ENCODE measurements at places on chromosomes 3 and 15.

- no peak for DNase-seq
These were observed 2.0 kb downstream of the TRIM59 start for GRCh38 chr3:160447544-160447943.

- no peak for DNase-seq
These were observed 24.7 kb upstream of the OR5K4 start for GRCh38 chr3:98328933-98329332.

GRCh38 chr15:97683831-97684230 is 276.7 kb upstream of the ARRDC4 start:
- DNase-seq: no peak

GRCh38 chr3:71614869-71615268 is 31.3 kb upstream of the FOXP1 start:
- DNase-seq: no peak

GRCh38 chr3:157263027-157263426 is 103.1 kb upstream of the CCNL1 start:
- DNase-seq: no peak

- DNase-seq: no peak
These were observed 10.5 kb downstream of the ABI3BP start for GRCh38 chr3:100982710-100983109.

DNA sequence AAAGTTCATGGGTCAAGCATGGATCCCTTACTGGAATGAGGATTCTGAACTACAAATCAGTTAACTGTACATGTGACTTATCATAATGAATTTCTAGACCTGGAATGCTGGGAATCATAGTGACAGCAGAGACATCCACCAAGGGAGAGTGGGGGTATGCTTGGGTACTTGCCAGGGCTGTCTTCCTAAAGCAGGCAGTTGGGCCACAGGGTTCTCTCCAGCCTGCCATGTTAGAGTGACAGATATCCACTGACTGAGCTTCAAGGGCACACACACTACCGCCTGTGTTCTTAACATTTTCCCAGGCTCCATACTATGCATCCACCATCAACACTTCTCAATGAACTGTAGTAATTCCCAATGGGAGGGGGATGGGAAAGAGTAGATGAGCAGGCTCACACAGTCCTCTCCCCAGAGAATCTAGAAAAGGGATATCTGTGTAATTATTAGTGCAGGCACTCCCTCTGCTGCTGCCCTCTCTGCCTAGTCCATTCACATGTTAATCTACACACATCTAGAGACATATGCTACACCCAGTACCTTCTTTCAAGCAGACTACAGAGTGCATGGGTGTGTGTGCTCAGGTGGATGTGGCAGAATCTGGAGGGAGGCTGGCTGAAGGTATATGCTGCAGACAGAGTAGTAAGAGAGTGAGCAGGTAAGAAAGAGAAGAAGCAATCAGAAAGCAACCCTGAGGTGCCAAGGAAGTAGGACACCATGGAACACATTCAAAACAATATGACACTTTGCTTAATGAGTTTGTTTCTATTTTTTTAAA is 3.7 kb downstream of the FSTL1 start:
- no peak for DNase-seq

- DNase-seq: no peak
These were observed 449.5 kb downstream of the SHQ1 start for GRCh38 chr3:72398781-72399180.

- no peak for DNase-seq
These were observed 100.6 kb upstream of the ATP11B start for GRCh38 chr3:182692695-182693094.

GRCh38 chr3:77052733-77053670 is 13.1 kb downstream of the ROBO2 start:
- DNase-seq: no peak

GRCh38 chr3:15809313-15809712 is 11.5 kb upstream of the ANKRD28 start:
- DNase-seq: no peak

GRCh38 chr3:72311425-72311824 is 526.5 kb upstream of the PROK2 start:
- DNase-seq: no peak

- DNase-seq: no peak
These were observed 50.1 kb downstream of the MAGI1 start for GRCh38 chr3:65988411-65989180.

- no peak for DNase-seq
These were observed 19.4 kb upstream of the SERPINI2 start for GRCh38 chr3:167493244-167493643.

DNA sequence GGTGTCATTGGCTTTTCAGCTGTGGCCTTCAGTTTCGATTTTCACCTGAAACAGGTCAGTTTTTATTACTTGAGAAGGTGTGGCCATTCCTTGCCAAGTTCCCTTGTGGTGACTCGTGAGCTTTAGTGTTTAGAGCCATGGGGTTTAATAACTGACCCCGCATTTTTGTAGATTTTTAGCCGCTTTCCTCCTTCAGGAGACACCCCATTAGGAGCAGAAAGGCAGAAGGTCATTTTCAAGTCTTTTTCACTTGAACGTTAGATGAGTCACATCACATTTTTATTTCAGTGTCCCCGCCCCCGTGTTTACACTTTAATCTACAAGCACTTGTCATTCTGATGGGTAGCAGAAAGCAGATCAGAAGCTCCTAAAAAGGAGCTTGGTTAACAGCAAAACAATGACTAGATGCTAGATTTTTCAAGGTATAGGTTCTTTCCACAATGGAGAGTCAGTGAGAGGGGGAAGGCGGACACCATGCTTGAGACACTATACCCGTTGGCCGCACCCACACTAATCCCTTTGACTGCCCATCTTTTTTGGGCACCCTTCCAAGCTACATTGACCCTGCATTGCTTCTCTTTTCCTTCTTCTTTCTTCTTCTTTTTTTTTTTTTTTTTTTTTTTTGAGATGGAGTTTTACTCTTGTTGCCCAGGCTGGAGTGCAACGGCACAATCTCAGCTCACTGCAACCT is 132.7 kb downstream of the GHSR start:
- DNase-seq: no peak

DNA sequence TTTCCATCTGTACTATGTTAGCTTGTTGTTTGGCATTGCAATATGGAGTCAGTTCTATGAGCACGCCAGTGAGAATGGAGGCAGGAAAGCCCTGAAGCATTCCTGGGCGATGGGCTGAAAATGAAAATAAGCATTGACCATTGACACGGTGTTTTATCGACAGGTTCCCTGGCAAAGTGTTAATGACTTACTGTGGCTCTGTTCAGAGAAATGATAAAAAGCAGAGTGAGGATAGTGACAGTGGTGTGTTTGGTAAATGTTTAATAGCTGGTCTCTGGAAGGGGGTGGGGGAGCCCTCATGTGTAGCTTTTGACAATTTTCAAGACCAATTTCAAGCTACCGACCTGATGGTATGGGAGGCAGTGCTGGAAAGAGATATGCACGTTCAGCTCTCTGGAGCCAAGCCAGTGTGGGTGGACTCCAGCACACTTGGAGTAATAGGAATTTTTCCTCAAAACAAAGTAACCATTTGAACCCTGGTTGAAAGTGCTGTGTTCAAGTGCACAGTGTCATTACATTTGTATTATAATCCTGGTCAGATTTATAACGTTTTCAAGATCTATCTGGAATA is 341.7 kb upstream of the ROBO2 start:
- no peak for DNase-seq

DNA sequence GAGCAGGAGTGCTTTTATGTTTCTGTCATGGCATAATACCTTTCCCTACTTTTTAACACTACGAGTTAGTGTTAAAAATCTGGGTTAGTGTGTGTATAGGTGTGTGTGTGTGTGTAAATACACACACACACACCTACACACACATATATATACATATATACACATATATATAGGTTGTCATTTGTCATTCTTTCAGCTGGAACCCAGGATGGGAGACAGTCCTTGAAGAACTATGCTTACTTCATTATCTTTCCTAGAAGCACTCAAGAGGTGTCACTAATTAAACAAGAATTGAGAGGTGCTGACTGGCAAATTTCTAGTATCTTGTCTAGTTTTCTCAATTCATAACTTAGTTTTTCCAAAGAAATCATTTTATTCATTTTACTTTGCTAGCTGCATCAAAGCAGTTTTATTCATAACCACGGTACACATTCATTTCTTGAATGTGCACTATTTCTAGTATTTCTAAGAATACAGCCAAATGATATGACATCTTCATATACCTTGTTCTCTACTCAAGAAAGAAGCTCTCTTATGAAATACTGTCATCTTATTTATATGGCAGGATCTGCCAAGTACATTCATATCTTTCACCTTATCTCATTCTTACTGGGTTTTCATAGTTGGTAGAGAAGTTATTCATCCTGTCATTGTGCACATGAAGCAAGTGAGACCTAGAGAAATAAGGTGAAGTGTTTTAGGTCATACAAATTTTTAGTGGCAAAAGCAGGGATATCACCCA is 46.6 kb downstream of the ISL2 start:
- no peak for DNase-seq

- DNase-seq: no peak
These were observed 276.7 kb upstream of the SGO1 start for GRCh38 chr3:20462723-20463122.

DNA sequence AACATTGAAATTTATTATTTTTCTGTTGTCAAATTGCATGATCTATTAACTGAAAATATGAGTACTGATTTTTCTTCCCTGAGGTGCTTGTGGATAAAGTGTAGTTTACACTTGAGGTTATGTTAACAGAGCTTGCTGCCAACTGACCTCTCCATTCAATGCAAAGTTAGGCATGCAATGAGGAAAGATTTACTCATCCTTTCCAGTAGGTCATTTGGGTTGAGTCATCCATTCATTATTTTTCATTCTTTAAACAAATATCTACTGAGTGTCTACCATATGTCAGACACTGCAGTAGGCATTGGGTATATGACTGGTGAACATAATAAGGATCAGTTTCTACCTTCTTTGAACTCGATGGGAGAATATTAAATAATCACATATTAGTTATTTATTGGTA is 604.1 kb downstream of the EDEM1 start:
- no peak for DNase-seq

DNA sequence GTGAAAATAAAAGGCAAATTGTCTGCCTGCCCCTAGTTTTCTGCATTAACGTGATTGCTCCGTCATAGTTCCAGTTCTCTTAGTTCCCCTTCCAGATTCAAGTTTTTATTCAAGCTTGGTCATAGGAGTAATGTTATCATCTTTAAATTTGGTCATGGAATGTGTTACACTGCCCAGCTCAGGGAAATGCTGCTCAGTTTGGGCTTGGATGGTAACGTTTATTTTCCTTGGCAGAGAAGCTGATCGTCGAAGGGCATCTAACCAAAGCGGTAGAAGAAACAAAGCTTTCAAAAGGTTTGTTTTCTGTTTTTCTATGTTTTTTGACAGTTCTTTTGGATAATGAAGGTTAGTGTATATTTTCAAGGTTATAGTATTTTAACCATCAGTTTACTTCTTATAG is 118.4 kb upstream of the FLNB start:
- no peak for DNase-seq

GRCh38 chr3:59809016-59809415 is 759.2 kb upstream of the CFAP20DC start:
- DNase-seq: no peak

DNA sequence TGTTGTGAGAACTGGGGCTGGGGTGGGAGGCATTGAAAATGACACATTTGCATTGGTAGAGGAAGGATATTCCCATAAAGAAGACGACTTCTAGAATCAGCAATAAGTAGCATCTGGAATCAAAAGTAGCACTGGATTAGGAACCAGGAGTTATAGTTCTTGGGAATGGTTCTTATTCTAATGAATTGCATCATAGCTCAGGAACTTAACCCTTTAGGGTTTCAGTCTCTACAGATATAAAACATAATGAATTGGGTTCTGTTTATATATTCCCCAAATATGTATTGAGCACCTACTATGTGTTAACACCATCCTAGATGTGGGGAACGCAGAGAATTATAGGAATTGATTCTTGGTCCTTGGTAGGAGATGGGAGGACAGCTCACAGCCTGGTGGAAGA is 16.3 kb upstream of the SNRK start:
- no peak for DNase-seq

DNA sequence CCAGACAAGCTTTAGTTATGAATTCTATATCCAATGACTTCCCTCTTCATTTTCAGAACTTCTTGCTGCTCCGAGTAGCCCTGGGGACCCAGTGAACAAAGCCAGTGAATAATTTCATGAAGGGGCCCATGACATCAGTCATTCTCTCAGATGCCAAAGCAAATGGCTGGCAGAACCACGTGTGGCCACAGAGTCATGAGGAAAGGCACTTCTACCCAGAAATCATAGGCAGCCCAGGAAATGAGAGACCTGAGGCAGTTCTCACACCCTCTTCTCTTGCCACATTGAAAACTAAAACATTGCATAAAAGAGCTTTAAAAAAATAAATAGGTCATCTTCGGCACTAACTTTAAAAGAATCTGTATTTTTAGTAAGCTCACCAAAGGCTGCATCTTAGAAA is 4.3 kb upstream of the UACA start:
- DNase-seq: no peak

GRCh38 chr15:83612226-83612625 is 41.7 kb upstream of the ADAMTSL3 start:
- no peak for DNase-seq

GRCh38 chr3:184757022-184757651 is 45.3 kb upstream of the MAGEF1 start:
- no peak for DNase-seq

GRCh38 chr3:41394896-41395295 is 195.6 kb downstream of the CTNNB1 start:
- DNase-seq: no peak

- DNase-seq: no peak
These were observed 31.3 kb downstream of the EDEM1 start for GRCh38 chr3:5218815-5219214.

DNA sequence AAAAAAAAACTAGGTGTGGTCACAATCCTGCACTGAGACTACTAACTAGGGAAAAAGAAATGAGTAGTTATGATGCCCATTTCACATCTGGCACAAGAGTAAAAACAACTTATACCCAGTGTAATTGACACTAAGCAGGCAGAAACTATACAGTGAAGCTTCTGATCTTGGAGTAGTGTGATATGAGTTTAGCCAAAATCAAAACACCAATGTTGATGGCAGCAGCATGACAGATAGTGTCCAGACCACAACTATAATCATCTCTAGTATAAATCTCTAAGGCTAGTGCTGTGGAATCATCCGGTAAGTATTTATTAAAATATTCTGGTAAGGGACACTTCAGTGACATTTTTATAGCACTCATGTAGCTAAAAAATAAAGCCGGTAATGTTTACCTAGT is 108.5 kb upstream of the EPHA6 start:
- no peak for DNase-seq

GRCh38 chr15:68080334-68080733 is 26.2 kb downstream of the PIAS1 start:
- no peak for DNase-seq
